GM06990 (cell line): ENCODE measurements at places on chromosomes 6 and 20.
A peak's percentile ranks its signal among the peaks of the same experiment; 100 is the strongest.

GRCh38 chr6:43338243-43338642 is 29.6 kb upstream of the CRIP3 start:
- peak; percentile 44 for DNase-seq

DNA sequence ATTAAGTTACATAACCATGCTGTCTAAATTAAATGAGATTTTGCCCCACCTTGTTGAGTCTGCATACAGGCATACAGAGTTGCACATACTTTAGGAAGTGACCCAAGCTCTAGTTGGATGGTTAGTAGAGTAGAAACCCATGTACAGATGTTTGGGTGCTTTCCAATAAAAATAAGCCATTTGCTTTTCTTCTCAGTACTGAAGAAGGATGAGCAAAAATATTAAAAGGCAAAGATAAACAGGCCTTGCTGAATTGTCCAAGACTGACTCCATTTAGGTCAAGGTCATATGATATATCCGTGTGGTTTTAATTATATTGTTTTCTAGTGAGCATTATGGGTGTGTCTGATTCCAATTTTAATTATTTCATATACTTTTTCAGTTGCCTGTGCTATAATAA is 589.4 kb downstream of the RFPL4B start:
- DNase-seq = no peak

DNA sequence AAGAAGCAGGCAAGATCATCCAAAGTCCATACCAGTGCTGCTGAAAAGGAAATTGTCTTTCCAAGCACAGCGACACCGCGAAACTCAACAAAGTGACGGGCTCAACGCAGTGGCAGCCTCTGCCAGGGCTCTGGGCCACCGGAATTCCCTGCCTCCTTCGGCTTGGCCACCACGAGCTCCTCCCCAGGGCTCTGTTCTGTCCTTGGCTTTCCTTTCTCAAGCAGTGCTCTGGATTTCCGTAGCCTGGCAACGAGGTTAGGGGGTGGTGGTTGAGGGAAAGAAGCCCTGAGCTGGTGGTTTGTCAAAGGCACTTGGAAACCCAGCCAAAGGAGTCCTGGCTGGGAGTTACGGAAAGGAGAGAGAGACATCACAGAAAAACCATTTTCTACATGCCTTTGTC is 31.2 kb downstream of the PRR18 start:
- DNase-seq = no peak

DNA sequence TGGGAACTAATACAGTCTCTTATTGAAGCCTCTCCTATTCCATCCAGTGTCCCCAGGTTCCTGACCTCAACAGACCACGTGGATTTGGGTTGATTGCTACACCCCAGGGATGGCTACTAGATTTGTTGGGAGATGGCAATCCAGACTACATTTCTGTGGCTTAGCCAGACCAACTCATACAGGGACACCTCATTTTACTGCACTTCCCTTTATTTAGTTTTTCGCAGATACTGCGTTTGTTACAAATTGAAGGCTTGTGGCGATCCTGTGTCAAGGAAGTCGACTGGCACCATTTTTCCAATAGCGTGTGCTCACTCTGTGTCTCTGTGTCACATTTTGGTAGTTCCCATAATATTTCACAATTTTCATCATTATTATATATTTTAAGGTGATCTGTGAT is 10.3 kb upstream of the MTRF1L start:
- no peak for DNase-seq

- DNase-seq = no peak
Observed at GRCh38 chr20:48708116-48708515, 119.7 kb downstream of the PREX1 start.

- DNase-seq = no peak
Observed at GRCh38 chr6:128672023-128672422, 151.6 kb upstream of the PTPRK start.

DNA sequence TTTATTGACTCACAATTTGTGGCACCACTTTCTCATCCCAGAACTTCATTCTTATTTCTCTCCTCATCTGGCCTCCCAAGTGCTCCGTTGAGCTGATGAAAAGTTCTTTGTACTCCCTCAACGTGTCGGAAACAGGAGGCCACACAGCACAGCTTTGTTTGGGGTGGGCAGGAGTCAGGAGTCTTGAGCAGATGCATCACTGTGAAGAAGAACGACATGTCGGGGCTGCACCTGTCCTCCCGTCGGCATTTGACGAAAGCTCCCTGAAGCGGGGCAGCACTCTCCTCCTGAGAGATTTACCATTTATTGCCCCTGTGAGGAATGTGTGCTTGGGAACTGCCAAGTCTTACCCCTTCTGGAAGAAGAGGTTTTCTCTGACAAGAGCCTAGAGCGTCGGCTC is 28.1 kb downstream of the TAF8 start:
- no peak for DNase-seq

DNA sequence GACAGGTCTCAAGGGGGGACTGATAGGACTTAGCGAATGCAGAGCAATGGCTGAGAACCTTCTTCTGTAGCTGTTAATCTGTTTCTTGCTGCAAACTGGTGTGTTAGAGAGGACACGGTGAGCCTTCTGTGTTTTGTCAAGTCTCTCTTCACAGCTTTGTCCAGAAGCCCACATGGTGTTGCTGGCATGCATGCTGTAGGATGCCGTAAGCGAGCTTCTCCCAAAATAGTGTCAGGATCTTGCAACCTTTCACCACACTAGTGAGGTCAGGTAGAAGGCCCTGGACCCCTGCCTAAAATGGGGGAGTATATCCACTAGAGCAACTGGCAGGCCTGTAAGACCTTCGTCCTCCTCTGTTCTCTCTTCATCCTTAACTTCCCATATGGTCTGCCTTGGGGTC is 51.9 kb upstream of the GLP1R start:
- no peak for DNase-seq

GRCh38 chr6:111559188-111560097 is 46.2 kb downstream of the TRAF3IP2 start:
- DNase-seq = no peak

GRCh38 chr6:71706523-71706922 is 179.8 kb upstream of the RIMS1 start:
- no peak for DNase-seq
